ENCODE measurements at places on chromosomes 2 and 18.

DNA sequence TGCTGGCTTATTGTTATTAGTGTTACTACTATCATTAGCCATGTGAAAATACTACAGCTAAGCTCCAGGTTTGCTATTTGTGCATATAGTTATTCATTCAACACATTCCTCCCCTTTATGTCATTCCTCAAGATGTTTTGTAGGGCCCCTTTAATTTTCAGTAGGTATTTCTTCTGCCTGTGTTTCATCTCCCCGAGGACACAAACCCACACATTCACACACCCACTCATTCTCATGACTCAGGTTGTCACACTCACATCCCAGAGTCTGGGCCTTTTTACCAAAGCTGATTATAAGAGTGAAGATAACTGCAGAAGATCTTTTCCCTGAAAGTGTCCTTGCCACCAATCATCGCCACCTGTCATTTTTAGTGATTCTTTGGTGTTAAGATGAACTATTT, 68.6 kb upstream of the SPOPL start:
- no peak for DNase-seq

DNA sequence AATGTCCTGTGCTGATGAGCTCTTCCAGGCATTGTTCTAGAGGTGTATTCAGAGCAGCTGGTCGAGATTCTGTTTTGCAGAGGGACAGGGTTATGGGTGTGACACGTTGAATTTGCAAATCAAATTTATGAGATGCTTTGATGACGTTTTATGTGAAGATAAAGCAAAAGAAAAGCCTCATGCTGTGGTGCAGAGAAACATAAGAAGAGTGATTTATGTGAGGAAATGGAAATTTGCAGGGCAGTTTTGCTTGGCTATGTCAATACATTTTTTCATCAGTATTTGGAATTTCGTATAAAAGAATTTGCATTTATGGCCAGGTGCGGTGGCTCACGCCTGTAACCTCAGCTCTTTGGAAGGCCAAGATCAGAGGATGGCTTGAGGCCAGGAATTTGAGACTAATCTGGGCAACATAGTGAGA, 36.4 kb downstream of the TSN start:
- no peak for DNase-seq

GRCh38 chr2:16006537-16007166, 66.3 kb downstream of the MYCN start:
- no peak for DNase-seq

DNA sequence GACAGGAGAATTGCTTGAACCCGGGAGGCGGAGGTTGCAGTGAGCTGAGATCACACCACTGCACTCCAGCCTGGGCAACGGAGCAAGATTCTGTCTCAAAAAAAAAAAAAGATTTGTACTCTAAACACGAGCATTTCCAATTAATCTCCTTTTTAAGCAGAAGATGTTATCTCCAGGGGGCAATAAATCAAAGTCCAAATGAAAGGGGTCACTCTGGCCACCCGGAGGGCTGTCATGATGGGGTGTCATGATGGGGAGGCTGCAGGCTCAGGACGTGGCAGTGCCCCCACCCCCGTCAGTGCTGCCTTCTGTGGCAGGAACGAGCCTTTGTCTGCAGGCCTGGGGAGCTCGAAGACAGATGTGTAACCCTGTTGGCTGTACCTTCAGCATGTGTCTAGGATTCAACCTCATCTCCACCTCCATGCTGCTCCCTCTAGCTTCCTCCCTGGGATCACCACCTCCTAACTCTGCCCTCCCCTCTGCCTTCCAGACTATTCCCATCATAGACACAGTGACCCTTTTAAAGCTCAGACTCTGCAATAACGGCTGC, 76.9 kb upstream of the YWHAQ start:
- DNase-seq: no peak

- no peak for DNase-seq
Measured at GRCh38 chr2:126945118-126945517, 46.4 kb downstream of the TEX51 start.

GRCh38 chr2:27408601-27409320, 630 bp downstream of the PPM1G start:
- no peak for DNase-seq

DNA sequence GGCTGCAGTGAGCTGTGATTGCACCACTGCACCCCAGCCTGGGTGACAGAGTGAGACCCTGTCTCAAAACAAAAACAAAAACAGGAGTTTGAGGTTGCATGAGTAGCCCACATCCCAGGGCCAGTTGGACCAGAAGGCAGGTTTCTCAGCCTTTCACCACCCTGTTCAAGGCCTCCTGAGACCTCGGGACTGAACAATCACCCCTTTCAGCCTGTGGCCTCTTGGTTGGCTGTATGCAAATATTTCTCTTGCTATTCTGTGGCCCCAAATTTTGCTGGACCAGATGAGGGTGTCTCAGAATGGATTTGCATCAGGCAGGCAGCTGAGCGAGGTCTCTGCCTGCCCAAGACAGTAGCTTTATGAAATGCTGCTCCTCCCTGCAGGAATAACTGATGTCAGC, 56.9 kb downstream of the DPYSL5 start:
- no peak for DNase-seq

GRCh38 chr18:58567453-58568196, 61.3 kb downstream of the ALPK2 start:
- no peak for DNase-seq

DNA sequence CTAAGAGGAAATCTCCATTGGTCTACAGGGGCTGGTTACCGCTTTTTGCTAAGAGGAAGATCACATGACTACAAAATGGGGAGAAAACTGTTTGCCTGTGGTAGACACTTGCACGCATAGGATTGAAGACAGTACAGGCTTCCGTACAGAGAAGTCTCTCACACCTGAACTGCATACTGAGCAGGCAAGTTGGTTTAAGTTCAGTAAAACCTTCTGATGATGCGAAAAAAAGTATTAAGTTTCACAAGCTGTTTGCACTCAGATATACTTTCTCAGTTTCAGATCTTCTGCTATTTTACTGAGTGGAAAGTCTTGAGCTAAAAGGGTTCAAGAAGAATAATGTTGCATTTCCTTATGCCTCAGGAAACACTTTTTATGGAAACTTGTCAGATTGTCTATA, 292.2 kb upstream of the MC4R start:
- no peak for DNase-seq

DNA sequence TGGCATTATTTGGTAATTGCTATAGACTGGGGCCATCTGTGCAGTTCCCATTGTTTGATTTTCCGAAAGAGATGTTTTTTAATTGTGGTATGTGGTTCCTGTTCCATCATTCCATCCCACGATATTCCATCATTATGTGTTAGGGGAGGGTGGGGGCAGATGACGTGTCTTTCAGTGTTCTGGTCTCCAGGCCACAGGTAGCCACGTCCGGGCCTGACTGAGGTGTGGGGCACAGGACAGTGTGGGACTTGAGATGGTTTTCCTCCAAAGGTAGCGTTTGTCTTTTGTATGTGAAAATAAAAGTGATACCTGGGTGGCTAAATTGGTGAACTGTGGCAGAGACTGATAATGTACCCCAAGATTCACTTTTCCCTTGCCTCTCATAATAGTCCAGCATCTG, 192.2 kb upstream of the HAAO start:
- no peak for DNase-seq

GRCh38 chr18:37864122-37864521, 298.5 kb upstream of the CELF4 start:
- DNase-seq: no peak

DNA sequence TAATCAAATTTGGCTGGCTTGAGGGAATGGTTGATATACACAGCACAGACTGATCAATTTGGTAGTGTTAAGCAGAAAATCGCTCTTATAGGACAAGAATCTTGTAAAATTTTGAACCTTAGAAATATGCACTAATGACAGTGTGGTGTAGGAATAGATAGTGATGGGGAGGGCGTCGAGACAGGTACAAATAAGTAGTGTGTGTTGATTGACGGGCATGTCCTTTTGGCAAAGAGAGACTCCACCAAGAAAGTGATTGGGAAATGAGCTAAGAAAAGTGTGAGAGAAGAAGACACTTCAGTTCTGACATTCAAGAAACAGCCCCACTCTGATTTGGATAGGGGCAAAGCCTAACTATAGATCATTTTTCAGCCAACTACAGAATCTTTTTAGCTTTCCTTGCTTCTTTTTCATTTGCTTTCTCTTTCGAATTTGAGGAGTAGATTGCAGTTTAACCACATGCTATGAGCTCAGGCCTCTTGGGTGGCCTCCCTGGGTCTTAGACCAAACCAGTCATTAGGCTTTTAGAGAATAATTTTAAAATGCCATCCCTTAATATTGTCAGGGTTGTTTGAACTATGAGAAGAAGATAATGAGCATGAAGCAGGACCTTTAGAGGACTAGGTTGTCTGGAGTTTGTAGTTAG, 127.1 kb downstream of the CERS6 start:
- no peak for DNase-seq

- no peak for DNase-seq
Measured at GRCh38 chr18:54090856-54091255, 133.6 kb downstream of the MBD2 start.

GRCh38 chr2:204116159-204116792, 179.7 kb downstream of the ICOS start:
- no peak for DNase-seq

DNA sequence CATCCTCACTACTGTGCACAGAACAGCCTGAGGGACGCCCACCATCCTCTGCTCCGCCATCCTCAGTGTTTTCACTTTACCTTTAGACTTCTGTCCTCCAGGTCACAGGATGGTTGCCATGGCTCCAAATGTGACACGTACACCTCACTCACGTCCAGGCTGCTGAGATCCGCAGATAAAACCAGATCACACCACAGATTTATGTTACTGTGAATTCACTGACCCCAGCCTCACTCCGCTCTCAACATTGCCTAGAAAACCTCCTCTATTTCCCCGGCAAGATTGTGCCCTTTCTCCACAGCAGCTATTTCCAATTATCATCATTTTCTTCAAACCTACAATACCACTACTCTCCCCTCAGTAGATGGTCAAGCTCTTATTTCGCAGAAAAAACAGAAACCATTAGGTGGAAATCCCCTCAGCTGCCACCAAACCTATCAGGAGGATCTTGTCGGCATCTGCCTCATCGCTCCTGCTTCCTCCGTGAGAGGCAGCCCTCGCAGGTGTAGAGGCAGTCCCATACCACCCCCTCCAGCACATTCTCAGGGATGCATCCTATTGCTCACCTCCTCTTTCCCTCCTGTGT, 49.8 kb upstream of the SLC1A4 start:
- DNase-seq: no peak

GRCh38 chr2:185145316-185146121, 547.2 kb downstream of the ZNF804A start:
- no peak for DNase-seq

DNA sequence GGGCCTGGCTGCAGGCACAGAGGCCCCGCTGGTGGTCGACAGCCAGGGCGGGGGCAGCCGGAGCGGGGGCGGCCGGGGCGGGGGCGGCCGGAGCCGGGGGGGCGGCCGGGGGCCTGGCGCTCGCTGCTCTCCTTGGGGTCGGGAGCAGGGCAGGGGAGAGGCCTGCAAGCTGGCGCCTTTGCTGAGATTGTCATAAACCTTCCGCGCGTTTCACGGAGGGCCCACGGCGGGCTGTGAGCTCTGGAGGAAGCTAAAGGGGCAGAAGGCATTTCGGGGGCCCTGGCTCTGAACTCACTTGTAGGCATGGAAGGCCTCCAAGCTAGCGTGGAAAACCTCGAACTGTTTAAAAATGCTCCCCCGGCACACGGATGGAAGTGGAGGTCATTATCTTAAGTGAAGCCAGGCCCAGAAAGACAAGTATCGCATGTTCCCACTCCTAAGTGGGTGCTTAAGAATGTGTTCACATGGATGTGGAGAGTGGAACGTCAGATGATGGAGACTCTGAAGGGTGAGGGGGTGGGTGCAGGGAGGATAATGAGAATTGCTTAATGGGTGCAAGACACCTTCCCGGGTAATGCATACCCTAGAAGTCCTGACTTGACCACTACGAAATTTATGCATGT, 629 bp downstream of the PRELID3A start:
- no peak for DNase-seq

DNA sequence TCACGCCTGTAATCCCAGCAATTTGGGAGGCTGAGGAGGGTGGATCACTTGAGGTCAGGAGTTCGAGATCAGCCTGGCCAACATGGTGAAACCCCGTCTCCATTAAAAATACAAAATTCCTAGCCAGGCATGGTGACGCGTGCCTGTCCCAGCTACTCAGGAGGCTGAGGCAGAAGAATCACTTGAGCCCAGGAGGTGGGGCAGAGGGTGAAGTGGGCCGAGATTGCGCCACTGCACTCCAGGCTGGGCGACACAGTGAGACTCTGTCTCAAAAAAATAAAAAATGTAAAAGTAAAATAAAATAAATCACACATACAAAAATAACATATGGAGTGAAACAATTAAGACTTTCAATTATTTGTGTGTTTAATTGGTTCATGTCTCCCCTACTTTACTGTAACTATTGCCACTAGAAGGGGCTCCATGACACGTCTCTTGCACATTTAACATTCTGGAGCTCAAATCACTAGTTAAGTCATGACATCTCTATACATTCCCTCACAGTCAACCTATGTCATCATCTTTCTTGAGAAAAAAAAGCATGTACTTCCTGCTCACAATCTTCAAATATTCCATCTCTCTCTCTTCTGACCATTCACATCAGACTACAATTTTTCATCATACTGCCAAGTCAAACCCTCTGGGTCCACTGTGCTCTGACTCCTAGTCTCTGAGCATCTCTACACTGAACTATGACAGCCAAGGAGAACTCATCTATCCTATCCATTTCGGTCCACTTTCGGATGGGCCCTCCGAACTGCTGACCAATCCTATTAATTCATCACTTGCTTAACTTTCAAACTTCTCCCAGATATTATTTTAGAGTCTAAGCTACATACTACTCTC, 6.7 kb downstream of the GFPT1 start:
- DNase-seq: no peak

DNA sequence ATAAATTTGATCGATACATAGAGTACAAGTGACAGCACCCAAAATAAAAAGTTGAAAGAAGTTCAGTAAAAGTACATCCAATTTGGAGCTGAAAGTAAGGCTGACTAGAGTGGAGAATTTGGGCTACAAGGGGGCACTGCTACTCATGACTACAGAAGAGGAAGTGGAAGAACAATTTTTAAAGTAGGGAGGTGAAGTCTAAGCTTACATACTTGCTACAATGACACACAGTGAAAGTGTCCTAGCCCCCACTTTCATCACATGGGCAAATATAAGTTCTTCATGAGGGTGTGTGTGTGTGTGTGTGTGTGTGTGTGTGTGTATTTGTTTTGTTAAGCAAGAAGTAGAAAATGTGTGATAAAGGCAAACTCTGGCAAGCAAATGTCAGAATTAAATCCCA, 45.7 kb downstream of the MAP3K2 start:
- no peak for DNase-seq

- DNase-seq: no peak
Measured at GRCh38 chr2:120267348-120267747, 14.7 kb downstream of the RALB start.

GRCh38 chr2:23944527-23944926, 4.3 kb downstream of the UBXN2A start:
- no peak for DNase-seq

- DNase-seq: no peak
Measured at GRCh38 chr18:78643004-78643403, 336.6 kb upstream of the SALL3 start.

- no peak for DNase-seq
Measured at GRCh38 chr2:222833410-222833809, 27.4 kb upstream of the ACSL3 start.

Data from substantia nigra (tissue), 51 donors.